Left lung (tissue), 14 donors: ENCODE measurements at places on chromosomes 11 and 22. TPM values are rescaled to one million over a fixed set of nuclear protein-coding genes. Genes with fewer than 3 reads are reported as not detected.

DNA sequence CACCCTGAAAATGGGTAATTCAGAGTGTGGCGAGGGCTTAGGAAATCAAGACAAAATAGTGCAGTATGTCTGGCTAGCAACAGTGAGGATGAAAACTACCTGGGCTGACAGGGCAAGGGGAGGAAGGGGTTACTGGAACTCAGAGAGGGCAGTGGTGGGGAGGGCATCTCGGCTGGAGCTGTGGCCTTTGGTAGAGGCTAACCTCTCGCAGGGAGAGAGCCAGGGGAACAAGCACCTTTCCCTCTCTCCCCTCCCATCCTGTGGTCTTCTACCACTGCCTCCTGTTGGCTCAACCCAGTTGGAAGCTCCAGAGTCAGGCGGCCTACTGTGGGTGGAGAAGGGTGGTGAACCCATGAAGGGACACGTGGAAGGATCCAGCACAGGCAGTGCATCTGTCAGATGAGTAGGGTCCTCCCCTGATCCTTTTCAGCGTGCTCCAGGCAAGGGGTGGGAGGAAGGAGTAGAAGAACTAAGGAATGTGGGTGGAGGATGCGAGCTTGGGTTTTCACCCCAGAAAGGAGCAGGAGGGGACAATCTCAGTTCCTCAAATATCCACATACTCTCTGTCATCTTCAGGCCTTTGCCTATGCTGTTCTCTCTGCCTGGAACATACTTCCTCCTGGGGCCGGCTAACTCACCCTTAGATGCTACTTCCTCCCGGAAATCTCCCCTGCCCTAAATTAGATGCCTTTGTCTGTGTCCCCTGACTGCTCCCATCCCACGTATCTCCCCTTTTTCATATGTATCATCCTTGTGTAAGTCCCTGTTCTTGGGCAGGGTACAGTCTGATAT lies 6.2 kb upstream of the KCNE3 start:
- DNase-seq: no peak

DNA sequence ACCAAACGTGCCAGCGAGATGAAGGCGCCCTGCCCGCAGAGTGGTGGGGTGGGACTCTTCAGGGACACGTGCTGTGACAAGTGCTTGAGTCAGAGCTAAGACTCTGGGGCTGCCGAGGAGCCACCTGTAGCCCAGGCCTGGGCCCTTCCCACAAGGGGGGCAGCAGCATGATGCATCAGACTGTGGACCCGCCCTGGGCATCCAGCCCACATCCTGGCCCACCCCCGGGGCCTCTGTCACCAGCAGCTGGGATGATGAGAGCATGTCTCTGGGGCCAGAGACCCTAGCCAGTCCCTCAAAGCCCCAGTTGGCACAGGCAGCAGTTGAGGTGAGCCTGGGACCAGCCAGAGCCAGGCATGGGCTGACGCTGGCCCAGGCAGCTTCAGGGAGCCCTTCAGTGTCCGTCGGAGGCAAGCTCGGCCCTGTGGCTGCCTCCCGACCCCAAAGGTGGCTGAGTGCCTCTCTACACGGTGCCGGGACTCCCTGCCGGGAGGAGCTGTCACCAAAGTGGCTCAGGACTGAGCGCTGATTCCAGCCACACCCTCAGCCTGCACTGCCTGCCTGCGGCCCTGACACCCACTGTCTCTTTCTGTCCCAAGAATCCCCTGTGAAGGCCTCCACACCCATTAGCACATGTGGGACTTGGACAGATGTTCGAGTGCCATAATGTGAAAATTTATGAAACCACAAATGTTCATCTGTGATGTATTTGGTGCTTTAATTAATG lies 41.3 kb downstream of the CDKN1C start:
- no peak for DNase-seq

GRCh38 chr11:122597511-122597910 lies 58.0 kb upstream of the UBASH3B start:
- DNase-seq: no peak

- DNase-seq: no peak
Measured at GRCh38 chr22:21758091-21758864, 22.7 kb upstream of the YPEL1 start.

DNA sequence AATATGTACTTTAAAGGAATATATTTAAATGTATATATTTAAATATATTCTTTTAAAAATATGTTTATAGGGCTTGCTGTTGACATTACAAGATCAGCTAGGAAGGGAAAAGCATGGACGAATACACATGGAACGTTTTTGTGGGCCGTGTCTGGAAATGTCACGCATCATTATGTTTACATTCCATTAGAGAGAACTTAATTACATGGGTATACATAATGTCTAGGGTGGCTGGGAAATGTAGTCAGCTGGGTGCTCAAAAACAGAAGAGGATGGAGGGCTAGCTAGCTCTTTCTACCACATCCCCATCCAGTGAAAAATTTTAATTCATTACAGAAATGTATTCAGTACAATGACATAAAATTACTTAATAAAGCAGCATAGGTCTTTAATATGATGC lies 371.2 kb downstream of the DYNC2H1 start:
- no peak for DNase-seq

GRCh38 chr11:134252346-134253187 lies 585 bp downstream of the THYN1 start:
- DNase-seq: no peak

DNA sequence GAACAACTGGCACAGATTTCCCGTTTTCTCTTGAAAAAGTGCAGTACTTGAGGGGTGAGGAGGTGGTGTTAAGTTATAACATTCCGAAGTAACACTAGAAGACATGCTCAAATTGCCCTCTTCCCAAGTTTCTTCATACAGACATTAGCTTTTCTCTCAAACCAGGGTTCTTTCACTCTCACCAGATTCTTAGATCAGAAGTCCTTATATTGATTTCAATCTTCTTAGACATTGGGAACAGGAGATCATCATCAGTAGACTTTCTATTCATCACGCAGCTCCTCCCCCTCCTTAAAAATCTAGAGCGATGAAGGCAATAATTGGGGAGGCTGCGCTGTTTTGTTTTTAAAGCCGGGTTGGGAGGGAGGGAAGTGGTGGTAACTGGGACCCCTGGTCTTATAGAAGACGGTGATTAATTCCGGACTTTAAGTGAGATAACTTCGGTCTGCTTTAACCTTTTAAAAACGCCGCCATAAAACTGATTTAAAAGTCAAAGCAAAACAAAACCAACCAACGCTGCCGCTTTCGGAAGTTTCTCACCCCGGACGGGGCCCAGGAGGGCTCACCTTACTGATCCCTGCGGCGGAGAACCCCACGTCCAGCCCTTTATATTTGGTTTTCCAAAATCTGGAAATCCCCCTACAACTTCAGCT lies 665 bp downstream of the USP28 start:
- DNase-seq: no peak

DNA sequence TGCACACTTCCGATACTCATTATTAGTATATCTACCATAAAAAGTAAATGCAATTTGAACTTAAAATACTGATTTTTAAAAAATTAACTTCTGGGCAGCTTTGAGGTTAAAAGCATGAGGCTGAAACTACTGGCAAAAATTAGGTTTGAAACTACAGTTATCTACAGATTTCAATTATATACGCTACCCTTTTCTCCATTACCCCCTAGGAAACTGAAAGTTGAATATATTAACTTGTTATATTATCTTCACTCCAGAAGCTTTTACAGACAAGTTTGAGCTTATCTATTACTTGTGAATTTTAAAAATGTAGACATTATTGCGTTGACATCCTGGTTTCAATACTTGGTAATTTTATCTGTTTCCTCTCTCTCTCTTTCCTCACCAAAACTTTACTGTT lies 96.7 kb upstream of the DDI1 start:
- DNase-seq: no peak

TMPRSS4 gene
- 3.8 TPM for polyA plus RNA-seq
